ENCODE measurements at places on chromosomes 6 and 20.

GRCh38 chr6:151016107-151016506, 150.6 kb downstream of the MTHFD1L start:
- no peak for DNase-seq

DNA sequence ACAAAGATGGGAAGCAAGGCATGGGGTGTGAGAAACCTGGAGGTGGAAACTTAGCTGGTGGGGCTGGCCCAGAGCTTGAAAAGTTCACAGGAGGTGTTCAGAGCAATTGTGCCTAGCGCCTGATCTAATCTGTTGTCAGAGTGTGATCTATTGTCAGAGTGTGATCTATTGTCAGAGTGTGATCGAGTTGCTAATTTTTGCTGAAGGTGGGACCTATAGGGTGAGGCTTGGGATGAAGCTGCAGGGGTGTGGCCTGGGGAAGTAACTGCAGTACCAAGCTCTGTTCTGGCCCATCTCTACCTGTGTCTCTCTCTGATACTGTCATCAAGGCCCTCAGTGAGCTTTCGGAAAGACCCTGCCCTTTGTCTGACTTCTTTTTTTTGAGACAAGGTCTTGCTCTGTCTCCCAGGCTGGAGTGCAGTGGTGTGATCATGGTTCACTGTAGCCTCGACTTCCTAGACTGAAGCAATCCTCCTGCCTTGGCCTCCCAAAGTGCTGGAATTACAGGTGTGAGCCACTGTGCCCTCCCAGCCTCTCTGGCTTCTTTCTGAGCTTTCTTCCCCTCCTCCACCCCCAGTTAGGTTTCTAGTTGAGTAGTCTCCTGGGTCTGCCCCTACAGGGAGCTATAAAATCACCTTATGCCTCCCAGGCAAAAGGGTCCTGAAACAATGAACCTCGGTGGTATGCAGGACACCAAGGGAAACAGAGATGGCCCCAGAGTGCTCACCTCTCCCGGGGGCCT, 150.8 kb upstream of the RNF24 start:
- no peak for DNase-seq

DNA sequence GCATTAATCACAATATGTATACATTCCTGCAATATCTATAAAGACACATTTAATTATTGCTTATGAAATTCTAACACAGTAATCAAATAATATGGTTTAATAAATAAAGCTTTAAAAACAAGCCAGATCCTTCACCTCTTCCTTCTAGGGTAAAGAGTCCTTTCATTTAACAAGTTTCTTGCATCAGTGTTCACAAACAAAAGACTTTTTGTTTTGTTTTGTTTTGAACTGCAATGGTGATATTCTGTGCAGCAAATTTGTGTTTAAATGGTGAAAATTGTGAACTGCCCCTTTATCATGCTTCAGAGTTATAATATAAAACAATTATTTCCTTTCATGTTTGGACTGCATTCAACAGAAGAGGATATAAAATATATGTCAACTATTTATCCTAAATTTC, 177.3 kb downstream of the EPHA7 start:
- DNase-seq, result no peak

DNA sequence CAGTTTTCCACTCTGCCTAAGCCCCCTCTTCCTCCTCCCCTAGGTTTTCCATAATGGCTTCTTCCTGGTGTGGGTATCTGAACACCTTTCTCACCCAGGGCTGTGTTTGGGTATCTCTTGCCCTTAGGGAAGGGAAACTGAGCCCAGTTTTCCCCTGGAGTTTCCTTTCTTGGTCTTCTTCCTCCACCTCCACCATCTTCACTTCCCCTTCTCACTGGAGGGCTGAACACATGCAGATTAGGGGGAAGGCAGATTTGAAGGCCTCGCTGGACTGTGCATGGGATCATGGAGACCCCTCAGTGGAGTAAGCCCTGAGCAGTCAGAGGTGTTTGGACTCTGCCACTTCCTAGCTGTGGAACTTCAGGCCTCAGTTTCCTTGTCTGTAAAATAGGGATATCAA, 27.8 kb downstream of the FOXP4 start:
- DNase-seq, result no peak

DNA sequence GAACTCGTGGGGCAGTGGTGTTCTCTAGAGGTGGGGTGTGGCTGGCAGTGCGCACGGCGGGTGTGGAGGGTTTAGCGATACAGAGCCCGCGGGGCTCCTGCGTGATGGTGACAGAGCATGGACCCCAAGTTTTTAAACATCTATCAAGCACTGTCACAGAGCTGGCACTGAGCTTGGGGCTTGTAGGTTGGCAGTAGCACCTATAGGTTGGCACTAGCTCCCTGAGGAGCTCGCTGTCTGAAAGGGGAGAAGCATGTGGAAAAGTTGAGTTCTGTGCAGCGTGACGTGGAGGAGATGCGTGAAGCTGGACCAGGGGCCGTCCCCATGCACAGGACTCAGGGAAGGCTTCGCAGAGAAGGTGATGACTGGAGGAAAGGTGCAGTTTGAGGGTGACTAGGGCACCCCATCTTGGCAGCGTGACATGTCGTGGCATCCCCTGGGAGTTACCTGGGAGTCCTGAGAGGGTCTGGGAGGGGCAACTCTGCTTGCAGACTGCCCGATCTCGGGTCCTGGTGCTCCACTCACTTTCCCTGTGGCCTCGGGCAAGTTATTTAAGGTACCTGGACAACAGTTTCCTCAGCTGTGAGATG, 122.0 kb downstream of the CDH4 start:
- DNase-seq, result no peak

GRCh38 chr20:36461600-36462439, 79.5 kb upstream of the MYL9 start:
- peak; percentile 60 for DNase-seq

DNA sequence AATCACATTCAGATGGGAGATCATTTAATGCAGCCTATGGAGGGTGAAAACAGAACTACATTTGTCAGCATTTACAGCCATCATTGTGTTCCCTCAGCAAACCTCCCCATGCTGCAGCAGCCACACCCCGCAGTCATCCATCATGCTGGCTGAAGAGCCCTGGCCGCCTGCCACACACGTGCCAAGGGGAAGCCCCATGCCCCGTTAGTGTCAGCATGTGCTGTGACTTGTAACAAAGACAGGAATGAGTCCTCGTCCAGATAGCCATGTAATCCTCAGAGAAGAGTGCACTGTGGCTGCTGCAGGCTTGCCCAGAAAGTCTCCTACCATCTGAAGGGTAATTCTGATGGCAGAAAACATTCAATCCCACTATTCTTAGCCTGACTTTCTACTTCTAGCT, 1097.8 kb downstream of the KIF16B start:
- DNase-seq, result no peak

DNA sequence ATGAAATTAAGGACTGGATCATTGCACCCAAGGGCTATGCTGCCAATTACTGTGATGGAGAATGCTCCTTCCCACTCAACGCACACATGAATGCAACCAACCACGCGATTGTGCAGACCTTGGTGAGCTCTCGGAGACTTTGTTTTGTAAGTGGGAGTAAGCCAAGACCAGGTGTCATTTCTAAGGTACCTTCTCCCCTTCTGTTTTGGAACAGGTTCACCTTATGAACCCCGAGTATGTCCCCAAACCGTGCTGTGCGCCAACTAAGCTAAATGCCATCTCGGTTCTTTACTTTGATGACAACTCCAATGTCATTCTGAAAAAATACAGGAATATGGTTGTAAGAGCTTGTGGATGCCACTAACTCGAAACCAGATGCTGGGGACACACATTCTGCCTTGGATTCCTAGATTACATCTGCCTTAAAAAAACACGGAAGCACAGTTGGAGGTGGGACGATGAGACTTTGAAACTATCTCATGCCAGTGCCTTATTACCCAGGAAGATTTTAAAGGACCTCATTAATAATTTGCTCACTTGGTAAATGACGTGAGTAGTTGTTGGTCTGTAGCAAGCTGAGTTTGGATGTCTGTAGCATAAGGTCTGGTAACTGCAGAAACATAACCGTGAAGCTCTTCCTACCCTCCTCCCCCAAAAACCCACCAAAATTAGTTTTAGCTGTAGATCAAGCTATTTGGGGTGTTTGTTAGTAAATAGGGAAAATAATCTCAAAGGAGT, 30.4 kb downstream of the TXNDC5 start:
- DNase-seq, result no peak

- DNase-seq, result no peak
These were observed 52.2 kb downstream of the KDM1B start for GRCh38 chr6:18207438-18207837.

DNA sequence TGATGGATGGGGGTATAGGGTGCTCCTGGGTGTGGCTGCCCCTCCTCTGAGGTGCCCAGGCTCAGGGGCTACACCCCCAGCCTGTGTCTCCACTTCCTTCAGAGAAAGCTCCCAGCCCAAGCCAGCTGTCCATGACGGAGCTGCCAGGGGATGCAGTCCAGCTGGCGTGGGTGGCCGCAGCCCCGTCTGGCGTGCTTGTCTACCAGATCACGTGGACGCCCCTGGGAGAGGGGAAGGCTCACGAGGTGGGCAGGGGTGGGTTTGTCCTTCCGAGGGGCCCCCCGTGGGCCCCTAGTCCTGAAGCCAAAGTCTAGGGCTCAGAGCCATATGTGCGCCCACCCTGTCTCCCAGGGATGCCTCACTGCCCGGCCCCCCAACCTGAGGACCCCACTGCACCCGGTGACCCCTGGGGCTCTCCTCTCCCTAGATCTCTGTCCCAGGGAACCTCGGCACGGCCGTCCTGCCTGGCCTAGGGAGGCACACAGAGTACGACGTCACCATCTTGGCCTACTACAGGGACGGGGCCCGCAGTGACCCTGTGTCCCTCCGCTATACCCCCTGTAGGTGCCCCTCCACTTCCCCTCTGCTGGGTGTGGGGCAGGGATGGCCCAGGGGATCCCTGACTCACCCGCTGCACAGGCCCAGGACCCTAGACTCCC, 19.8 kb downstream of the COL20A1 start:
- DNase-seq, result no peak

GRCh38 chr6:126015863-126016262, 29.5 kb downstream of the TRMT11 start:
- no peak for DNase-seq

DNA sequence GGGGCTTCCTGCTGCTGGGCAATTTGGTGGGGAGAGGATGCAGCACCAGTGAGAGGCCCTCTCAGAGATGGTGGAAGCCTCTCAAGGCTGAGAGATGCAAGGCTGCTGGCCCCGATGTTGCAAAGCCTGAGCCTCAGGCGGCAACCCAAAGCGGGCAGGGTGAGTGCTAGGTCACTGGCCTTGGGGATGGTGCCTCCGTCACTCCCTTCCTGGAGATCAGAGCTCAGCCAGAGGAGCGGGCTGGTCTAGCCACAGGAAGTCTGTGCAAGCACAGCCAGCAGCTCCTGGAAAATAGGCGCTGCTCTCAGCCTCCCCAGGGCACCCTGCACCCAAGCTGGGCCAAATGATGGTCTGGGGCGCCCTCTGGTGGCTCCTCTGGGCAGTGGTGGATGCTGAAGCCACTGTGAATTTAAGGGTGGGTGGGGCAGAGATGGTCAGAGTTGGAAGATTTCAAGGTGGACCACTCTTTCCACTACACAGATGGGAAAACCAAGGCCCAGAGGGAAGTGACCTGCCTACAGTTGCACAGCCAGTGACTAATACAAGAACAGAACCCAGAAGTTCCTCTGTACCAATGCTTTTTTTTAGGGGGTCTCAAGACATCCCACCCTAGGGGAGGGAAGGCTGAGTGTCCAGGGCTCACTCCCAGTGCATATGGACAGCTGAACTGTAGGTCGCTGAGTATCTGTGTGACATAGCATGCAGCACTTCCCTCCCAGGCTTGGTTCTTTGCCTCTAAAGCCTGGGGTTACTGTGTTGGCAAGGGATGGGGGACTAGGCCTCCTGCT, 20.8 kb downstream of the C20orf203 start:
- DNase-seq, result peak; percentile 97

DNA sequence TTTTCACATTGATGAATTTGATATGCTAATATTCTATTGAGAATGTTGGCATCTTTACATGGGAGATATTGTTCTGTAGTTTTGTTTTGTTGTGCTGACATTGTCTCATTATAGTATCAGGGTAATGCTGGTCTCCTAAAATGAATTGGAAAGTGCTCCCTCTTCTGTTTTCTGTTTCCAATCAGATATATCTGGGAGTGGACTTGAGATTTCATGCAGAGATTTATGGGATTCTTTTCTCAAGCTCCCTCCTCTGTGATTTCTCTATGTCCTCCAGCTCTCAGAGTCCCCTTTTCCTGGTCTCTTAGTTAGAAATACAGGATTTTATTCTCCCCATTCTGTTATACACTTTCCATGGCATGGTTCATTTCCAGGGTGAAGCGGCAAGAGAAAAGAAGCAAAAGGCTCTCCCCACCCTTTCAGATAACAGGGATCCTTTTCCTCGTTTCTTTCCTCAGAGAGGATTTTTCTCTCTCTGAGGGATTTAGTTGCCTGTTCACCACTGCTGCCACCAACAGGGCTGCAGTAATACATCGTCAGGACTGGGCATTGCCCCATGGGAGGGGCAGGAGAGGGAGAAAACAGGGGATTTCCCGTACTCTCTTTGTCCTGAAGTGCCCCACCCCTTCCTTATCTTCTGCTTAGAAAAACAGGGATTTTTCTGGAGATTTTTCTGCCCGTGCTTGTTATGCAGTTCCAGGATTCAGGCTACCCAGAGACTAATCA, 59.3 kb upstream of the STMND1 start:
- DNase-seq, result no peak

DNA sequence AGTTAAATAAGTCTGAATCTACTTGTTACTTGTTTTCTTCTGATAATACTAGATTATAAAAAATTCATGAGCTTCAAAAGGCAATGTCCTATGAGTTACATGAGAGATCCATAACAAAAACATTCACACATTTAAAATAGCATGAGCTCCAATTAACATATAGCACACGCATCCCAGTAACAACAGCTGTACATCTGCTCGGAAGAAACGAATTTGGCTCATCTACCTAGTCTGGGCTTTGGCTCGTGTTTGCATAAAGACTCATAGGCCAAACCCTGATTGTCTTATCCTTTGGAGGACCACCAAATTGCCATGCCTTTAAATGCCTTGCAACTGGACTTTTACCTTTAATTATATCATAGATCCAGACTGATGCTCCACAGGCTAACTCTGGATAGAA, 259.7 kb upstream of the CHD6 start:
- DNase-seq, result no peak

- DNase-seq, result no peak
These were observed 21.5 kb downstream of the OLIG3 start for GRCh38 chr6:137472641-137473137.

DNA sequence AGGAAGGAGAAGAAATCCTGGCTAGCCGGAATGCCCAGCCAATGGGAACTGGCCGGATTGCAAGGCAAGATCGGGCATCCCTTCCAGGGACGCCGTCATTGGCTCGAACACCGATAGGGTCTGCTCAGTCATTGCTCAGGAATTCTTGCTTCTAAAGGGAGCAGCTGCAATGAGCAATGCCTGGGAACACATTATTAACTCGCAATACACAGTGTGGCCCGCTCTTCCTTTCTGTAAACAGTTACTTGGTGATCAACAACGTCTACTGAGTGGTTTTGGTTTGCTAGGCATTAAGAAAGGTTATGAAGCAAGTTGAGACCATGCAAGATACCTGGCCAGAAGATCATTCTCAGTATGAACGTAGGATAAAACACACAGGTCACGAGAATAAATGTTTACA, 165.4 kb upstream of the CITED2 start:
- DNase-seq, result no peak

DNA sequence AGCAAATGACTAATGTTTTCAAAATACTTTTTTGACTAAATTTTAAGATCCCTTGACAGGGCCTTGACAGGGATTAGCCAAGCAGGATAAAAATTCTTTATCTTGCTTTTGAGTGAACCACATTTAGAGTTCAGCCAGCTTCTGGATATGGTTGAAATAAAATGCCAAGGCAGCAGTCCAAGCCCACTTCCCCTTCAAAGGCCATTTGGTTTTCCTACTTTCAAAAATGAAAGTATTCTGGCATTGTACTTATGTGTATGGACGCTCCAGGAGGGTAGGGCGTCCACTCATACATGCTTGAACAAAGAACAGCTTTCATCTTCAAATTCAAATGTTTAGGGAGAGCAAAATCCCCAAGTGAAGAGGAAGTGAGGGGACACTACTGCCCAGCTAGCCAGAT, 82.3 kb upstream of the BCLAF1 start:
- DNase-seq, result no peak
